SK-N-SH (cell line): ENCODE measurements at places on chromosomes 5 and 9.
A peak's percentile ranks its signal among the peaks of the same experiment; 100 is the strongest.

DNA sequence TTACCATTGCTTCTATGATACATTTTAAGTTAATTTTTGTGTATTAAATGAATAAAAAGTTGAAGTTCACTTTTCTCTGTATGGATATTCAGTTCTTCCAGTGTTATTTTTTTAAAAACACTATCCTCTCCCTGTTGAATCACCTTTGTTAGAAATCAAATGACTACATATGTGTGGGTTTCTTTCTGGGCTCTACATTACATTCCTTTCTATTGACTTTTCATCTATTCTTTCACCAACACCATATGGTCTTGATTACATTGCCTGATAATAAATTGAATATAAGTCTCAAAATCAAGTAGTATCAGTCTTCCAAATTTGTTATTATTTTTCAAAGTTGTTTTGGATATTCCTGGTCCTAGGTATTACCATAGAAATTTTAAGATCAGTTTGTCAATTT lies 7.3 kb upstream of the RASEF start:
- DNase-seq, result no peak

DNA sequence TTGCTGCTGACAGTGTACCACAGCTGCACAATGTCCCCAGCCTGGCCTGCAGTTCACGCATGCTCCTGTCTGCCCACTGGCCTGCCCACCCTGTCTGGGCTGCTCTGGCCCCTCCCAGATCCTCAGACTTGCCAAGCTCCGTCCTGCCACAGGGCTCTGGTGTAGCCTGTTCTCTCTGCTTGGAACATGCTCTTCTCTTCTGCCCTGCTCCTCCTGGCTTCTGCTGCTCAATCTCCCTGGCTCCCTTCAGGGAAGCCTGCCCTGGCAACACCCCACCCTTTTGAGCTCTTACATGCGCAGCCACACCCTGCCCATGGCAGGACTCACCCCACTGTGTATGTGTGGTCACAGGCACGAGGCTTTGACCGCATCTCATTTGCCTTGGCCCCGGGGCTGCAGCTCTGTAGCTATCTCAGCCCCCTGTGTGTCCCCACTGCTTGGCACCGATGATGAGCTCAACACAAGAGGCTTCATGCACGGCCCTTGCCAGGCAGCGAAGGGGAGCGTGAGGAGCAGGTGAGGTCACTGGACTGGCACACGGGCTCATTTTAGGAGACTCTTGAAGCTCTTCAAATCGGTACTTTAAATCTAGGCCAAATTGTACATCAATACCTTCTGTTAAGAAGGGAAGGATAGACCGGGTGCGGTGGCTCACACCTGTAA lies 20.4 kb upstream of the BRD3 start:
- DNase-seq, result peak; percentile 51

DNA sequence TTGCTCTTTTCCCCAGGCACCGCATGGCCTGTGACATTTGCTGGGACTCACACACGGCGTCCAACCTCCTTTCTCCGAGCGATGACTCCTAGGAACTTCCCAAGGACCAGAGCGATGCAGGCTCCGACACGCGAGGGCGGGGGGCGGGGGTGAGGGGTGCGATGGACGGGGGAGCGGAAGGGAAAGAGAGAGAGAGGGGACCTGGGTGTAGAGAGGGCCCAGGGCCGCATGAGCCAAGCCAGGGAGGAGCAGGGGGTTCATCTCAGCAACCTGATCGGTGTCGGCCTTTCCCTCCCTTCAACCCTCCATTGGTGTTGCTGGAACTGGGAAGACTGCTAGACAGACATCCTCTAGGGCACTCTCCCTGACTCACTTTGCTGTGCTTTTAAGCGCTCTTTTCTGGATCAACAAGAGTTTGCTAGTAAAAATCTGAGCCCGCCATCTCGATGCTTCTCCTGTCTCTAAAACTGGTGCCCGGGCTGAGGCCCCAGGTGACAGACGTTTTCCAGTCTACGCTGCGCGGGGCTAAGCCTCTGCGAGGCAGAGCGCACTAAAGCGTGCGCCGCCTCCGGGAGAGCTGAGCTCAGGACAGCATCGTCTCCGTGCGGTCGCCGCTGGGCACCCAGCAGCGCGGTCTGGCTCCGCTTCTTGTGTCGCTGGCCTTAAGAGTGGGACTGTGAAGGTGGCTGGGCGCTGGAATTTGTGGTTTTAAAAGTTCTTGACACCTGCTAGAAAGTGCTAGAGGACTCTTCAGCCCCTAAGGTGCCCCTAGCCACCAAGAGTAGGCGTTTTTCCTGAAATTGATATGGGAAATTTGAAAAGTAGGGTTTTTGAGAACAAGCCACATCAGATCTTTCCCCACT lies 1.0 kb upstream of the TSLP start:
- no peak for DNase-seq

DNA sequence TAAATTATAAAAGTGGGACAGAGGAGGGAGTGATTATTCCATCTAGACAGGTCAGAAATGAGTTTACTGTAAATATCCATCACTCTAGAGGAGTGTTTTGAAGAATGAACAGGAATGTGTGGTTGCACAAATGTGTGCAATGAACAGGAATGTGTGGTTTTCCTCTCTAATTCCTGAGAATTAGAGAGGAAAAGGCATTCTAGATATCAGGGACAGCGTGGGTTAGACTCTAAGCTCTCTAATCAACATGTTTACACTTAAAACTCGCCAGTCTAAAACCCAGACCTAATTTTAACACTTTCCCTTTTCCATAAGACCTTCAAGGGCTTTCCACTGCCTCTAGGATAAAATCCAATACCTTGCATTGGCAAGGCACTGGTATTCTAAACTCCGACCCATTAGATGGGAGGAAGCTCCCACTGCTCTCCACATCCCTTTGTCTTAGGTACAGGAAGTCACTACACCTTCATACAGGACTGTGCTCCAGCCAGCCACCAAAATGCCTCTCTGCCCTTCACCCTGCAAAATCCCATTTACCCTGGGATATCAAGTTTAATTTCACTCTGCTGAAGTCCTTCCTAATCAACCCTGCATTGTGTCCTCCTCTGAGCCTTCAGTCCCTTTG lies 67.9 kb downstream of the NFIB start:
- DNase-seq, result no peak

DNA sequence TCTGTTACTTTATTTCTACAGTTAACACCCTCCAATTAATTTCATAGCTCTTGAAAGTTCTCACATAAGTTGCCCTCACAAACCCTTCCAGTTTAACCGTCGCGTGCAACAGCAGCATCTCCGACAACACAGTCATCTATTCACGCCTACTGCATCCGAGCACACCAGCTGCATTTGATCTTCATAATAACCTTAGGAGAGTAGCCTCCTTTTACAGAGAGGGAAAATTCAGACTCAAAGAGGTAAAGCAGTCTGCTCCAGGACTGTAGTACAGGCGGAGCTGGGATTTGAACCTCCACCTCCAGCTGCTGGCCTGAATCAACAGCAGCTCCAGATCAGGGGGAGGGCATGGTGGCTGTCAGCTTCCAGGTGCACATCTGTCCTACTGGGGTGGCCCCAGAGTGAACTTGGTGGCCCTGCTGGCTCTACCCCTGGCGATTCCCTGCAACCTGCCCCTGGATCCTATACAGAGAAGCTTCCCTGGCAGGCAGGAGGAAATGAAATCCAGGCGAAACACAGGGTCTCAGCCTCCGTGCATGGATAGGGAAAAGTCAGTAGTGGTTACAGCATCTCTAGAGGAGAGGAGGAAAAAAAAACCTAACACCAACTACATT lies 71.6 kb upstream of the UNC5A start:
- peak; percentile 52 for DNase-seq
